ENCODE measurements at places on chromosomes 7 and 10.

- DNase-seq: peak; percentile 1
Measured at GRCh38 chr7:38630720-38631673, at the start of gene AMPH. Gene AMPH, minus strand, starts transcription at chr7:38631373. Its CDS starts 22 bp downstream, at chr7:38631351.

- no peak for DNase-seq
Measured at GRCh38 chr7:93723424-93724124, 149.1 kb upstream of the CALCR start.

DNA sequence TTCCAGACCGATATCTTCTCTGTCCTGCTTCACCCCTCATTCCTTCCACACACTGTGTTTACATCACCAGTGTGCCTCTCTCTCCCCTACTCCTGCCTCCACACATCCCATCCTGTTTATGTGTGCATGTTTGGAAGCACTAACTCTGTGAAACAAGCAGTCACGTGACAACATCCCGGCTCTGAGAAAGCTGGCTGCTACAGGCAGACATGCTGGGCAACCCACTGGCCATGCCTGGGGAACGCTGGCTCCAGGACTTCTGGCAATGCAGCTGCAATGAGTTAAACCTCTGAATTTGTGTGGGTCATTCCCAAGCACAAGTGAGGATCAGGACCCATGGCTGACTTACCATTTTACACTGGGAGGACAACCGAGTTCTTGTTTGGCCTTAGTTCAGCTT lies 74.0 kb downstream of the WNT2 start:
- no peak for DNase-seq

- no peak for DNase-seq
Measured at GRCh38 chr10:99285881-99286280, 43.3 kb upstream of the CNNM1 start.

- DNase-seq: no peak
Measured at GRCh38 chr7:42945821-42946626, 13.8 kb downstream of the MRPL32 start.

DNA sequence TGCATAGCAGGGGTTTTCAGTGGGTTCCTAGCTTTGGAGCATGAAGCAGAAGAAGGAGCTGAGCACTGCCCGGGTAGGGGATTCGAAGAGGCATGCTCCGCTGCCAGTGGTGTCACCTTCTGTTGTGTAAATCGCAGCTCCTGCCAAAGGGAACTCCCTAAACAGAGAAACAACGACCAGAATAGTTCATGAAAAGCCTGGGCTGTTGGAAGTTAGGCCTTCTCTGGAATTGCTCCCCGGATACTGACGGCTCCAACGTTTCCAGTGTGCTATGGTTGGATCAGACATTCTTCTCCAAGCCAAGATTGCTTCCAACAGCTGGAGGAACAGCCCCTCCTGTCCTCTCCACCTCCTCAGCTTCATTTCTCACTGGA lies 546.0 kb upstream of the FZD8 start:
- no peak for DNase-seq

GRCh38 chr10:5647507-5648240 lies 18.7 kb downstream of the ASB13 start:
- no peak for DNase-seq

DNA sequence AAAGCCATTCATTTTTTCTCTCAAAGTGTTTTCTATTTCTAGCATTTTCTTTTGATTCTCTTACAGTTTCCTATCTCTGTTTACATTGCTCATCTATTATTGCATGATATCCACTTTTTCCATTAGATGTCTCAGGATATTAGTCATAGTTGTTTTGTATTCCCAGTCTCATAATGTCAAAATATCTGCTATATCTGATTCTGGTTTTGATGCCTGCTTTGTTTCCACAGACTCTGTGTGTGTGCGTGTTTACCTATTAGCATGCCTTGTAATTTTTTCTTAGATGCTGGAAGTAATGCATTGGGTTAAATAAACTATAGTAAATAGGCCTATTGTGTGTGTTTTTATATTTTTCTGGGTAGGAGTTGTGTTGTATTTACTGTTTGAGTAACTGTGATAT lies 1126.3 kb downstream of the SORCS1 start:
- no peak for DNase-seq

DNA sequence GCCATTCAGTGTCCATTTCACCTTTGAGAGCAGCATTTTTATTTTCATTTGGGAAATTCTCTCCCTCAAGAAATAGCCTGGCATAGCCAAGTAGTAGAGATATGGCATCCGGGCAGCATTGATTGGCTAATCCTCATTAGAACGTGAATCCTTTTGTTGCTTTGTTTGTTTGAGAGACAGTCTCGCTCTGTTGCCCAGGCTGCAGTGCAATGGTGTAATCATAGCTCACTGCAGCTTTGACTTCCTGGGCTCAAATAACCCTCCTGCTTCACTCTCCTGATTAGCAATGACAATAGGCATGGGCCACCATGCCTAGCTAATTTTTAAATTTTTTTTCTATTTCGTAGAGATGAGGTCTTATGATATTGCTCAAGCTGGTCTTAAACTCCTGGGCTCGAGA lies 1174.9 kb upstream of the AUTS2 start:
- no peak for DNase-seq

- DNase-seq: no peak
Measured at GRCh38 chr10:5460468-5461202, 38.7 kb downstream of the CALML5 start.

DNA sequence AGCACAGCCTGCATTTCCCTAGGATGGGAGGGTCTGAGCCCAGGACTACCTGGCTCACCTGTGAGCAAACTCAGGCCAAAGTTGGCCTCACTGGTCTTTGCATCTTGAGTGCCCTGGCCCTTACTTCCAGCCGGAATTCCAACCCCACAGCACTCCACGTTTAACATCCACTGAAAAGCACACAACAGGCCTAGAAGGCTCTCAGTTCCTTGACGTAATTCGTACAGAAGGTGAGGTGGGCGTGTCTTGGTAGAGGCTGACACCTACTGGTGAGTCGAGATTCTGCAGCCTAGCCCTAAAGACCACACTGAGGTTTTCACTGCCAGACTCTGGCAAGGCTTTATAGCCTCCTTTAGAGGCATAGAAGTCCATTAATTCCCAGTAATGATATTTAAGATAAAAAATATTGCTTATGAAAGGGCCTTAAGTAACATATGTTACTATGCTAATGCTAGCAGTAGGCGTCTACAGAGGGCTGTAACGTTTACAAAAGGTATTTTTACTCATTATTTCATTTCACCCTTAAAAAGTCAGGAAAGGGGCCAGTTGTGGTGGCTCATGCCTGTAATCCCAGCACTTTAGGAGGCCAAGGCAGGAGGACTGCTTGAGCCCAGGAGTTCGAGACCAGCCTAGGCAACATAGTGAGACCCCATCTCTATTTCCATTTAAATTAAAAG lies 95.8 kb downstream of the HIP1 start:
- DNase-seq: peak; percentile 83

- no peak for DNase-seq
Measured at GRCh38 chr7:157841773-157842370, 505.1 kb downstream of the DNAJB6 start.

DNA sequence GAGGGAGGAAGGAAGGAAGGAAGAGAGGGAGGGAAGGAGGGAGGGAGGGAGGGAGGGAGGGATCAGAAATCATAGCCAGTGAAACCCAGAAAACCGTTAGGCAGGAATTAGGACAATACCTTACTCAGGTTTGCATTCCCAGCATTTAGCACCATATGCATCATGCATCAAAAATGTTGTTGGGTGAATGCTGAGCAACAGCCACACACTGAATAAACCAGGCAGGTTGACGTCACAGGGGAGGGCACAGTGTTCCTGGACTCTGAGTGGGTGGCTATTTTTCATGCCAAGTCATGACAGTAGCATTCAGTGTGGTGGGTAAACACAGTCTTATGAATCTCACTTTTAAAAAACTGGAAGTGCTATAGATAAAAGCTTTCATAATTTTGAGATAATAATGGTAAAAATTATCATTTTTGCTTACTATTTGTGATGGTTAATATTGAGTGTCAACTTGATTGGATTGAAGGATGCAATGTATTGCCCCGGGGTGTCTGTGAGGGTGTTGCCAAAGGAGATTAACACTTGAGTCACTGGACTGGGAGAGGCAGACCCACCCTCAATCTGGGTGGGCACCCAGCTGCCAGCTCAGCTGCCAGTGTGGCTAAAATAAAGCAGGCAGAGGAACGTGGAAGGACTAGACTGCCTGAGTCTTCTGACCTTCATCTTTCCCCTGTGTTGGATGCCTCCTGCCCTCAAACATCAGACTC lies 199.1 kb upstream of the PRKCQ start:
- no peak for DNase-seq

GRCh38 chr10:31149835-31150512 lies 118.3 kb upstream of the ZNF438 start:
- DNase-seq: no peak

- DNase-seq: no peak
Measured at GRCh38 chr7:157762824-157763223, 426.0 kb downstream of the DNAJB6 start.

GRCh38 chr7:105512926-105513526 lies 9.0 kb downstream of the PUS7 start:
- DNase-seq: no peak

DNA sequence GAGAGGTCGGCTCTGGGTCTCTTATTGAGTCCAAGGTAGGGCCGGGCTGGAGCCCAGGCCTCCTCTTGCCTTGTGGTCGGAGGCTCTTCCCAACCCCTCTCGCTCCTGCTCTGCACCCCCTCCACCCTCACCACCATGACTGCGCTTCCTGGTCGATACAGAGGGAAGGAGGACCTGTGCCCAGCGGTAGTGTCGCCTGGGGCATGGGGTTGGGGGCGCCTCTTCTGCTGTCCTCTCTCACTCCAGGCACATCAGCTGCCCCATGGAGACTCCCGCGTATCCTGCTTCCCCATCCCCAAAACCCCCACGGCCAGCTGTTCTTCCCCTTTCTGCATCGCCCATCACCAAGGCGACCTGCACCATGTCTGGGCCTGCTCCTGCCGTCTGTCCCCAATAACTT lies 44.4 kb downstream of the TMEM270 start:
- no peak for DNase-seq

DNA sequence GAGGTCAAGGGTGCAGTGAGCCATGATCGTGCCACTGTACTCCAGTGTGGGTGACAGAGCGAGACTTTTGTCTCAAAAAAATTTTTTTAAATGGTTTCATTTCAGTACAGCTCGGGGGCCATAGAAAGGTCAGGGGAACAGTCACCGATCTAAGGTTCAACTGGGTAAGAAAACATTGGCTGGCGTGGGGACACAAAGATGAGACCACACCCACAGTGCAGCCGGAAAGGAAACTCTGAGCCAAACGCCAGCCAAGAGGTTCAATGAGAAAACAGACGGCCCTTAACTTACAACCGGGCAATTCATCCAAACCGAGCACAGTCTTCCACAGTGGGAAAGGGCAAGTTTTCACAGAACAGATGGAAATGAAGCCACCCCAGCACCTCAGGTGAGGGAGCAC lies 65.1 kb downstream of the SLC37A3 start:
- DNase-seq: no peak

- DNase-seq: no peak
Measured at GRCh38 chr7:20906801-20907453, 120.2 kb upstream of the SP8 start.

GRCh38 chr10:52326382-52326781 lies 12.3 kb downstream of the DKK1 start:
- no peak for DNase-seq

GRCh38 chr7:69864822-69865221 lies 266.5 kb downstream of the AUTS2 start:
- DNase-seq: no peak

DNA sequence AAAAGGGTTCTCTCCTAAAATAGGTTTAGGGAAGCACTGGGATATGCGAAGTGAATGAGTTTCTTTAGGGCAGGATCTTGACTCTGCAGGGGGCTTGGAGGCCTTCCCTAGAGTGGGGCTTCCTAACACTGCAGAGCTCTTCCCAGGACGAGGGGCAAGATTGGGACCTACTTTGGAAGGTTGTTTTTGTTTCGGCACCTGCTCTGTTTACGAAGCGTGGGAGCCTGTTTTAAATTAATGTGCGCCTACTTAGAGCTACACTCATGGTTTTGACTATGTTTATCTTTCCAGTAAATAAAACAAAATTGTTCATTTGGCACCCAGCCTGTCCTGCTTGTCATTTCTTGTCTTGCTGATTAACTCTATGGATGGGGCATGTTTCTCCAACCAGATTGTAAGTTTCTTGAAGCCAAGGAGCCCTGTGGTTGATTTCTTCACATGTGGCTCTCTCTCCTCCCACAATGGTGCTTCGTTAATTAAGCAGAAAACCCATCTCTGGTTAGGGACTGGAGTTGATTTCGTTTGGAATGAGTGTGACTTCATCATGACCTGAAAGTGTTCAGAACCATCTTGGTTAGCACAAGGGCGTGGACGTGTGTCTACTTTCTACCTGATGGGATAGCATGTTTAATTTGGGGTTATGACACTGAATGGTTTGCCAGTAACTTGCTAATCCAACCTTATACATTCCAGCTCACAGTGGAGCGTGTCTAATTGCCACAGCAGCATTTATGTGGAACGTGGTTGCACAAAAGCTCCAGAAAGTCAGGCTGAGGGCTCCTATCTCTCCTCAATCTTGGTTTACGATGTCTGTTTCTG lies 98.1 kb downstream of the TCF7L2 start:
- no peak for DNase-seq

DNA sequence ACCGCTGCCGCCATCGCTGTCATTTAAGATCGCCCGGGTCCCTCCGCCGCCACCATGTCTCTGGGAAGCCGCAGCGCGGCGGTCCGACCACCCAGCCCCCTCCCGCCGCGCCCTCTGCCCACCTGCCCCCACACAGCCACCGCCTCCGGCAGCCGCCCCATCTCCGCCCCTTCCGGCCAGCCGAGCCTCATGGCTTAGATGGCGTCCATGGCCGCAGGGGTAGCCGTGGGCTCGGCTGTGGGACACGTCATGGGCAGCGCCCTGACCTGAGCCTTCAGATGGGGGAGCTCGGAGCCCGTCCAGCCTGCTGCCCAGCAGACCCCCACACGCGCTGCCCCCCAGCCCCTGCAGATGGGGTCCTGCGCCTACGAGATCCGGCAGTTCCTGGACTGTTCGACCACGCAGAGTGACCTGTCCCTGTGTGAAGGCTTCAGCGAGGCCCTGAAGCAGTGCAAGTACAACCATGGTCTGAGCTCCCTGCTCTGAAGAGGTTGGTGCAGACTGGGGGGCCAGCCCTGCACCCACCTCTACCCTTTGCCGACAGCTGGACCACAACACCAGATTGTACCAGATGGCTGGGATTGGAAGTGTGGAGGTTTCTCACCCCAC lies 38.0 kb upstream of the TARP start:
- no peak for DNase-seq

DNA sequence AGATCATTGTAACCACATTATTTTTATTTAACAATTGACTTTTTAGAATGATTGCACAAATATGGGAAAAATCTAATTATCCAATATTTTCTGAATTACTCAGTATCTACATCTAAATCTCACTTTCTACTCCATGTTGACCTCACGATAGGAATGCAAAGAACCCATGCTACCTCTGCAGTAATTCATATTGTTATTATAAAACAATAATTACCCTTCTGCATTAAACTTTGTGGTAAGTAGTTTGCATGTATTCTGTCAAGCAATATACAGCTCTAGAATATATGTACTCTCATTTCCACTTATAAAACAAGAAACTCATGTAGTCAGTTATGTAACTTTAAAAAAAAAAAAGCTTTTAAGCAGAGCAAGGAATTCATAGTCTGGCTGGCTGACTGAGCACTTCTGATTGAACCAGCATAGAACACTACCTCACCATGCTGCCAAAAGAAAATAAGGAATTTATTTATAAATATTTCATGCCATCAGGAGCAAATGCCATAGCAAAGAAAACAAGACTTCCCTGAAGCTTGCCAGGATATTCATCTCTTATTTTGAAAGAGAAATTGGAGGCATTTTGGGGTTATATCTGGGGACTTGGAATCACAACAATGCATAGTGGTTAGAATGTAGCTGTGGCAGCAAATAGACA lies 895.7 kb downstream of the XPNPEP1 start:
- DNase-seq: no peak

All from activated CD4-positive, alpha-beta T cell treated with anti-CD3 and anti-CD28 coated beads, Interleukin-2, Interleukin-4, amounts not matched to agents 100 ng/mL and 50 ng/mL, durations not matched to agents 16 hours and 8 hours (primary cell).